ENCODE measurements at places on chromosomes 1 and 21.

GRCh38 chr1:160607672-160608032, 28.4 kb upstream of the CD84 start:
- DNase-seq, result no peak

DNA sequence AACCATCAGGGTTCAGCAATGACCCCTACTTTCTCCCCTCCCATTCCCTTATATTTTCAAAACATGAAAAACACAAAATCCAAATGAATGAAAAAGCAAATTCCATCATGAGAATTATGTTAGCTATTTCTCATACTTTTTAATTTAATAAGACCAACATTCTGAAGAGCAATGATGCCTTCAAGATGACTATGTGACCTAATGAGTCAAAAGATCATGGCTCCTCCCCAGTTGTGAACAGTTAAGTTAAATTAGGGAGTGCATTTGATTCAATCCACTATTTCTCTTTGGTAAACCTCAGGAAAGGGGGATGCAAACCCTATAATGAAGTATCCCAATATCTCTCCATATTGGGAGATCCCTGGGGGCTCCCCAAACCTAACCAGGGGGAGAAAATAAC, 36.5 kb downstream of the PUM1 start:
- DNase-seq, result no peak

DNA sequence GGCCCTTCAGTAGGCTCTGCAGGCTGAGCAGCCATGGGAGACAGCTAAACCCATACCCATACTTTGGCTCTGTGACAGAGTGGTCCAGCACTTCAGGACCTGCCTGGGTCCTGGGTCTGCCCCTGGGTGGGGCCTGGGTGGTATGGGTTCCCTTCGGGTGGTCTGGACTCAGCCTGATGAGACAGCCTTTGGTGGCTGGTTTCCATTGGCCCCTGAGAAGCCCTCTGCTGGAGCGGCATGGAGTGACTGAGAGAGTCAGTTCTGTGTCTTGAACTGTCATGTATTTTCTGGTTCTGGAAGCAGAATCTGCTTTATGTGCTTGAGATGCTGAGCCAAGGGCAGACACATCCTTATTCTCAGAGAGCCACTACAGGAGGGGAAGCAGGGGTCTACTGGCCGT, 31.3 kb upstream of the KCNA2 start:
- DNase-seq, result no peak

GRCh38 chr1:195466639-195467038, 1141.6 kb downstream of the KCNT2 start:
- DNase-seq, result no peak

GRCh38 chr1:150650193-150650592, 20.8 kb upstream of the ENSA start:
- DNase-seq, result no peak

GRCh38 chr21:18030248-18030647, 211.1 kb upstream of the C21orf91 start:
- DNase-seq, result no peak

- no peak for DNase-seq
Measured at GRCh38 chr1:222109836-222110235, 367.9 kb upstream of the DUSP10 start.

GRCh38 chr21:35420656-35421055, 371.6 kb upstream of the RUNX1 start:
- no peak for DNase-seq

GRCh38 chr1:22789356-22789994, 78.8 kb downstream of the EPHB2 start:
- no peak for DNase-seq

DNA sequence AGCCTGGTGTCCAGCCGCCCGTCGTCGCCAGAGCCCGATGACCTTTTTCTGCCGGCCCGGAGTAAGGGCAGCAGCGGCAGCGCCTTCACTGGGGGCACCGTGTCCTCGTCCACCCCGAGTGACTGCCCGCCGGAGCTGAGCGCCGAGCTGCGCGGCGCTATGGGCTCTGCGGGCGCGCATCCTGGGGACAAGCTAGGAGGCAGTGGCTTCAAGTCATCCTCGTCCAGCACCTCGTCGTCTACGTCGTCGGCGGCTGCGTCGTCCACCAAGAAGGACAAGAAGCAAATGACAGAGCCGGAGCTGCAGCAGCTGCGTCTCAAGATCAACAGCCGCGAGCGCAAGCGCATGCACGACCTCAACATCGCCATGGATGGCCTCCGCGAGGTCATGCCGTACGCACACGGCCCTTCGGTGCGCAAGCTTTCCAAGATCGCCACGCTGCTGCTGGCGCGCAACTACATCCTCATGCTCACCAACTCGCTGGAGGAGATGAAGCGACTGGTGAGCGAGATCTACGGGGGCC, 1.2 kb downstream of the OLIG2 start:
- DNase-seq, result no peak

DNA sequence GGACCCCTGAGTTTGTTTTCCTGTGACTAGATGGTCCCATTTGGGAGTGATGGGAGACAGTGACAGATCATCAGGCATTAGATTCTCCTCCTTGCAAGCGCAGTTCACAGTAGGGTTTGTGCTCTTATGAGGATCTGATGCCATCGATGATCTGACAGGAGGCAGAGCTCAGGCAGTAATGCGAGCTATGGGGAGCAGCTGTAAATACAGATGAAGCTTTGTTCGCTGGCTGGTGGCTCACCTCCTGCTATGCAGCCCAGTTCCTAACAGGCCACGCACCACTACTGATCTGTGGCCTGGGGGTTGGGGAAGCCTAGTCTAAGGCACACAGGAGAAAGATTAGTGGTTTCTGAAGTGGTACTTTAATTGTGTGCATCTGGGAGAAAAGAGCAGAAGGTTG, 7.1 kb upstream of the PLPP3 start:
- no peak for DNase-seq

DNA sequence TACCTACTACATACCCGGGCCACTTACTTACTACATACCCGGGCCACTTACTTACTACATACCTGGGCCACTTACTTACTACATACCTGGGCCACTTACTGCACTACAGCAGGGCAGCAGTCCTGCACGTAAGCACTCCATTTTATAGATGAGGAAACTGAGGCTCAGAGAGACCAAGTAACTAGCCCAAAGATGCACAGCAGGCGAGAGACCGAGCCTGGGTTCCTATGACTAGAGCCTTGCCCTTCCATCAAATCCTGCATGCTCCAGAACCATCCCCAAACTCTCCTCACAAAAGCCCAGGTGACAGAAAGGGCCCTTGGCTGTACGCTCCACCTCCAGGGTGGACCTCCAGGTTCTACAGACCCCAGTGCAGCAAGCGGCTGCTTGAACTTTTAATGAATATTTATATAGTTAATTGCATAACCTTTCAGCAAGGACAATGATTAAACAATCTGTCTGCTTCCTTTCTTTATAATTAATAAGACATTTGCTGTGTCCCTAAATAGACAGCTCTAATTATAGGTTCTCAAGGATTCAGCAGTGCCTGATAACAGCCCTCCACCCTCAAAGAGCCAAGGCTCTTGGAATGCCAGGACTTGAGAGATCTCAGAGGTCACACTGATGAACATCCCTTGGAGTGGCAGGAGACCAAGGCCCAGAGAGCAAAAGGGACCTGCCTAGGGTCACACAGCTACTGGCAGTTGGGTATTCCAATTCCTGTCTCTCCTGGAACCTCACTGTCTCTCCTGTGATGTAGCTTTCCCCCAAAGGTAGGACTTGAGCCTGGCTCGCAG, 43.4 kb downstream of the LRP8 start:
- DNase-seq, result no peak
